T-helper 17 cell (primary cell): ENCODE measurements at places on chromosomes 12 and 14. TPM values are rescaled to one million over a fixed set of nuclear protein-coding genes. Genes with fewer than 3 reads are reported as not detected.

GRCh38 chr12:66107451-66107915 is 23.1 kb downstream of the LLPH start:
- no peak overlapping the region for H3K27ac ChIP-seq
- H3K36me3 ChIP-seq, result peaks cover 2% of the 10 kb centered on the region
- peaks cover 5% of the 10 kb centered on the region for H3K4me1 ChIP-seq
- H3K27me3 ChIP-seq, result peaks cover 37% of the 10 kb centered on the region

DNA sequence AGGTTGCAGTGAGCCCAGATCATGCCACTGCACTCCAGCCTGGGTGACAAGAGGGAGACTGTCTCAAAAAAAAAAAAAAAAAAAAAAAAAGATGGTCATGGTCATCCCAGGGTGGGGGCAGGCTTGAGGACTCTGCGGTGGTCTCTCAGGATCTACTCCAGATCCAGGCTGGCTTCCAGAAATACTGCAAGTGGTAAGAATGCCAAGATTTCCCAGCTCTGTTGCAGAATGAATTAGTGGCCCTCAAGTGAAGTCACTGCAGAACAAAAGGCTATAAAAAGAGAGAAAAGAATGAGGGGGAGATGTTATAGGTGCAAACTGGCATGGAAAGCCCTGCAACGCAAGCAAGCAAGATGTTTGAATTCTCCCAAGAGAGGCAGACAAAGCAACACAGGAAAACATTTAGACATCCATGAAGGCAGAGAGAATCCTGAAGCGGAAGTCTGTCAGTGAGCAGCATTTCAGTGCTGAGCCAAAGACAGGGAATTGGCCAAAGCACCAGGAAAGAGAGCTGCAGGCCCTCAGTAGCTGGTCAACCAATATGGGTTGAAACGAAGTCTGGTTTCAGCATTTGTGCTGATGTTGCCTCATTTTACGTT is 31.9 kb upstream of the ETFBKMT start:
- no peak for DNase-seq
- H3K27ac ChIP-seq, result no peak overlapping the region
- H3K36me3 ChIP-seq, result no peaks in the 10 kb centered on the region
- H3K27me3 ChIP-seq, result peaks cover 29% of the 10 kb centered on the region
- peaks cover 2% of the 10 kb centered on the region for H3K4me1 ChIP-seq
- no peak overlapping the region for H3K4me3 ChIP-seq

GRCh38 chr12:69655616-69656340 is 43.3 kb downstream of the BEST3 start:
- H3K27me3 ChIP-seq, result peaks cover 35% of the 10 kb centered on the region
- no peaks in the 10 kb centered on the region for H3K36me3 ChIP-seq
- no peak for DNase-seq
- H3K27ac ChIP-seq, result no peak overlapping the region
- H3K4me3 ChIP-seq, result no peak overlapping the region

DNA sequence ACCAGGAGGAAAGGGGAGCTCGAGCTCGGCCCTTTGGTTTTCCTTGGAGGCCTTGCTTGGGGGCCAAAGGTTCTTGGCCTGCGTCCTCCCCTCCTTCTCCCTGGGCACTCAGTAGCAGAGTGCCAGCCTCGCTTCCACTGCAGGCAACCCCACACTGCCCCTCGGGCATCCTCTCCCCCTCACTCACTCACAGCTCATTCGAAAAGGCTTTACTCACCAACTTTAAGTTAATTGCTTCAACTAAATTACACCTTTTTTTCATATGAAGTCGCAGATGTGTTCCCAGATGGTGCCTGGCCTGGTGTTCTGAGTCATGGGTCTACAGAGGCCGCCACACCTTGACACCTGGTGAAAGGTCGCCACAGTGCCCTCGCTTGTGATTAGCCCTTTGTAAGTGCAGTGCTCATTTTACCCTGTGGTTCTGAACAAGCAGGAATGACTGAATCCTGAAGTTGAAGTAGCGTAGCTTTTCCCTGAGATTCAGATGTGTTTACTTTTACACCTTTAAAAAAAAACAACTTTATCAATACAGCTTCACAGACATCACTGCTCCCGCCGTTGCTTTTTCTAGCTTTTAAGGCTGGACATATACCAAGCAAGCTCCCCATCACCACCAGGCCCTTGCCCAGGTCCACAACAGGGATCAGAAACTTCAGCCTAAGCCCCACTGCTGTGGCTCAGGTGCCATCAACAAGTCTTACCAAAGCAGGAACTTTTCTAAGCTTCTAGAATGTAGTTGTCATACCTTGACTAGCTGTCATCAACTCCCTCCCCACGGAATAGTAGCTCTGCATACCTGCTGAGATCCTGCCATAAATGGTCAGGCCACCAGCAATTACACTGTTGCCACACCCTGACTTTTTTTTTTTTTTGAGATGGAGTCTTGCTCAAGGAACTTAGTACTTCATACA is 20.3 kb upstream of the ADIPOR2 start:
- peaks cover 5% of the 10 kb centered on the region for H3K36me3 ChIP-seq
- DNase-seq, result no peak
- H3K27me3 ChIP-seq, result no peaks in the 10 kb centered on the region
- peaks cover 23% of the 10 kb centered on the region for H3K4me1 ChIP-seq

GRCh38 chr12:2691006-2691344 is 103.8 kb upstream of the FKBP4 start:
- H3K36me3 ChIP-seq, result peaks cover 5% of the 10 kb centered on the region
- H3K4me1 ChIP-seq, result peaks cover 29% of the 10 kb centered on the region
- peak overlapping the region; percentile 88 for H3K27ac ChIP-seq
- H3K27me3 ChIP-seq, result peaks cover 11% of the 10 kb centered on the region

DNA sequence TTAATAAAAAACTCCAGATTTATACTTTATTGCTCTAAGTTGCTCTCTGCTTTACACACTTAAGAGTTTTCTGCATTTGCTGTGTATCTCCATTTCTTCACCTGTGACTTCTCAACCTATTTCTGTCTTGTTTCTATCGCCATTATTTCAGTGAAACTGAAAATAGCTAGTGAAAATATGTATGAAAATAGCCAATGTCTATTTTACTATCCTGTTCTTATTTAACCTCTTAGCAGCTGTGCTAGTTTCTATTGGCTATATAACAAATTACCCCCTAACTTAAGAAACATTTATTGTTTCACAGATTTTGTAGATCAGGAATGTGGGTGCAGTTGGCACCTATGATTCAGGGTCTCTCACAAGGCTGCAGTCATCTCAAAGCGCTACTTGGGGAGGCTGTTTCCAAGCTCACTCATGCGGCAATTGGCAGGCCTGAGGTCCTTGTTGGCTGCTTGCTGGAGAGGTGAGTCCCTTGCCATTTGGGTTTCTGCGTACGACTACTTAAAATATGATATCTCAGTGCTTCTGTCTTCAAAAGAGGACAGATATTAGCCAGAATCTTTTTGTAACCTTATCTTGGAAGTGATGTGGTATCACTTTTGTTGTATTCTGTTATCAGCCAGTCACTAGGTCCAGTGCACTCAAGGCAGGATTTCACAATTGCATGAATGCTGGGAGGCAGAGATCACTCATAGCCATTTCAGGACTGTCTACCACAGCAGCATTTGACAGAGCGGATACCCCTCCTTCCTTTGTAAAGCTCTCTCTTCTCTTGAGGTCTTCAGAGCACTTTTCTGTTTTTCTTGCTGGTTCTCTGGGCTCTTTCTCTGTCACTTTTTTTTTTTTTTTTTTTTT is 7.2 kb downstream of the ERC1 start:
- no peak overlapping the region for H3K4me3 ChIP-seq
- H3K36me3 ChIP-seq, result peaks cover 4% of the 10 kb centered on the region
- peaks cover 27% of the 10 kb centered on the region for H3K4me1 ChIP-seq
- no peaks in the 10 kb centered on the region for H3K27me3 ChIP-seq

DNA sequence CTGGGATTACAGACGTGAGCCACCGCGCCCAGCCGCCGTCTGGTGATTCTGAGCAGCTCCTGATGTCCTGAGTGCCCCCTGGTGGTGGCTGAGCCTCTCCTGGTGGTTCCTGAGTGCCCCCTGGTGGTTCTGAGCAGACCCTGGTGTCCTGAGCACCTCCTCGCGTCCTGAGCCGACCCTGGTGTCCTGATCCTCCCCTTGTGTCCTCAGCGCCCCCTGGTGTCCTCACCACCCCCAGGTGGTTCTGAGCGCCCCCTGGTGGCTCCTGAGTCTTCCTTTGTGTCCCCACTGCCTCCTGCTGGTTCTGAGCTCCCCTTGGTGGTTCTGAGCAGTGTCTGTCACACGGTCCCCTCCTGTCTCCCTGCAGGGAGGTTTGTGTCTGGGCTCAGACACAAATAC is 1304.9 kb downstream of the TMEM121 start:
- H3K4me3 ChIP-seq, result peak overlapping the region; percentile 7
- H3K36me3 ChIP-seq, result no peaks in the 10 kb centered on the region
- H3K27ac ChIP-seq, result peak overlapping the region; percentile 88

MSRB3 gene
- total RNA-seq, result 0.22 TPM

- H3K4me1 ChIP-seq, result peaks cover 1% of the 10 kb centered on the region
- DNase-seq, result no peak
- H3K36me3 ChIP-seq, result no peaks in the 10 kb centered on the region
- no peak overlapping the region for H3K4me3 ChIP-seq
- H3K27me3 ChIP-seq, result no peaks in the 10 kb centered on the region
These were observed 74.3 kb downstream of the FAR2 start for GRCh38 chr12:29223426-29223825.

DNA sequence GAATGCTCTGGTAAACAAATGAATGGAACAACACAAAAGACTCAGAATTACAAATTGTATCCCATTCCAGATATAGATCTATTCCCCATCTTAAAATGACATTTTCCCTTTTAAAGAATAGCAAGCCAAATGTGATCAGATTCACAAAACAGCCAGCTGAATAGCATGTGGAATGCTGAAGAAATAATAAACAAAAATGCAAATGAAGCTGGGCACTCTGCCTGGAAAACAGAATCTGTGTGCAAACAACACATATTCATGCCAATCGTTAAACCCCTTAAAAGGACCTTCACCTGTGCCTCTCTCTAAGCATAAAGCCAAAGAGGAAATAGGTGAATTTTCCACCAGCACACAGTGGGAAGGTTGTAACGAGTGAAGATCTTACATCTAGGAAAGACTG is 67.9 kb upstream of the PDZRN4 start:
- no peaks in the 10 kb centered on the region for H3K36me3 ChIP-seq
- H3K27me3 ChIP-seq, result no peaks in the 10 kb centered on the region
- H3K4me1 ChIP-seq, result peaks cover 2% of the 10 kb centered on the region

RIPK3 gene
- total RNA-seq, result 26.1 TPM

GRCh38 chr12:76308866-76309265 is 39.3 kb downstream of the BBS10 start:
- no peak for DNase-seq
- H3K4me1 ChIP-seq, result no peaks in the 10 kb centered on the region
- peaks cover 31% of the 10 kb centered on the region for H3K27me3 ChIP-seq
- H3K36me3 ChIP-seq, result no peaks in the 10 kb centered on the region
- H3K4me3 ChIP-seq, result no peak overlapping the region

DNA sequence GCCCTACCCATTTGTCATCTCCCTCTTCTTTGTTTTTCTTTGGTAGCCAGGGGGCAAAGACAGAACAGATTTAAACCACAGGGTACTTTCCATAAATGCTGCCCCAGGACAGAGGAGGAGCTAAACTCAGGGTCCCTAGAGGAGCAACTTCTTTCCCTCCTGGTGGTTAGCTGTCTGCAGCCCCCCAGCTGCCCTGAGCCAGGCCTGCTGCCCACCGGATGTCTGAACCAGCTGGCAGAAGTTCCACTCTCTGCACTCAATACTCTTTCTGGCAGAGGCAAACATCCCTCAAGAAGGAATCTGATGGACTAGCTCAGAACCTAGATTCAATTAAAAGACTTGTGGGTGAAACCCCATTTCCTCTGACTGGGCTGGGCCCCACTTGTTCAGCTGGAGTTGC is 10.7 kb downstream of the VDR start:
- H3K36me3 ChIP-seq, result no peaks in the 10 kb centered on the region
- H3K27ac ChIP-seq, result peak overlapping the region; percentile 60
- no peak overlapping the region for H3K4me3 ChIP-seq
- no peak for DNase-seq
- no peaks in the 10 kb centered on the region for H3K27me3 ChIP-seq
- peaks cover 10% of the 10 kb centered on the region for H3K4me1 ChIP-seq

GRCh38 chr12:52360663-52361271 is 6.5 kb downstream of the KRT85 start:
- H3K27me3 ChIP-seq, result peaks cover 38% of the 10 kb centered on the region
- no peak overlapping the region for H3K27ac ChIP-seq
- H3K4me1 ChIP-seq, result peaks cover 20% of the 10 kb centered on the region
- DNase-seq, result no peak
- no peak overlapping the region for H3K4me3 ChIP-seq

GRCh38 chr12:72281126-72281525 is 9.0 kb downstream of the TRHDE start:
- H3K4me1 ChIP-seq, result no peaks in the 10 kb centered on the region
- DNase-seq, result no peak
- H3K4me3 ChIP-seq, result no peak overlapping the region
- H3K27me3 ChIP-seq, result peaks cover 5% of the 10 kb centered on the region
